Stimulated activated effector memory CD8-positive, alpha-beta T cell treated with anti-CD3 and anti-CD28 coated beads, Interleukin-12 subunit alpha, Interleukin-12 subunit beta, amount 100 ng/mL, for 72 hours (primary cell): ENCODE measurements at places on chromosomes 12 and 14.

DNA sequence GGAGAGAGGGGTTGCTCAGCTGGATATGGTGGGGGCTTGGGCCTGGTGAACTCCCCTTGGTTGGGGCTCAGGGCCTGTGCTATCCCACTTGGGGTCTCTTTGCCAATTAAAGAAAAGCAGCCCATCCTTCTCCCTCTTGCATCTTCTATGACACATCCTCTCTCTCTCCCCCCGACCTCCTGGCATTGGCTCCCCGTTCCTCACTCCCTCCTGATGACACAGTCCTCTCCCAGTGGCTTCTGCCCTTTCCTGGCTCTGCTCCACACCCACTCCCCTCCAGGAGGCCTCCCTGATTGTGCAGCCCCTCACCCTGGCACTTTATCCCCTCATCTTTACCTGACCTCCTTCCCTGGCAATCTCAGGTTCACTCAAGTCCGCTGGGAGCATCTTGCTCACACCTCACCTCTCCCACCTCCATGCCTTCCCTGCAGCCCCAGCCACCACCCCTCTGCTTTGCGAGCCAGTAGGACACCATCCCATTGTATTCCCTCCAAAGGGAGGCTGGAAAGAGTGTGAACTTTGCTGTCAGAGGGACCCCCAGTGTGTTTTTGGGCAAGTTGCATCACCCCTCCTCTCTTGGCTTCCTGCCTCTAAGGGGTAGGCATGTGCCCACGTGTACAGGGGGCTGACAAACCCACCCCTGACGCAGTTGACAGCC, 10.7 kb downstream of the KRT80 start:
- no peak for DNase-seq

GRCh38 chr12:102501773-102502172, 21.4 kb upstream of the IGF1 start:
- no peak for DNase-seq

DNA sequence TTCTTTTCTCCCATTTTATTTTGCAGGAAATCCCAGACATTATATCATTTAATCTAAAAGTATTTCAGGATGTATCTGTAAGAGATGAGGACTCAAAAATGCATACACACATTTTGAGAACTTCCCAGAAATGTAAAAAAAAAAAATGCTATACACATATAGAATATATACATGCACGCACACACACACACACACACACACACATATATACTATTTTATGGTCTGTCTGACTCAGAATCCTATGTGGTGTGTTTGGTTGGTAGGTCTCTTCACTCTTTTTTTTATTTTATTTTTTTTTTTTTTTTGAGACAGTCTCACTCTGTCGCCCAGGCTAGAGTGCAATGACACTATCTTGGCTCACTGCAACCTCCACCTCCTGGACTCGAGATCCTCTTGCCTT, 65.5 kb downstream of the FBXO34 start:
- DNase-seq: no peak

DNA sequence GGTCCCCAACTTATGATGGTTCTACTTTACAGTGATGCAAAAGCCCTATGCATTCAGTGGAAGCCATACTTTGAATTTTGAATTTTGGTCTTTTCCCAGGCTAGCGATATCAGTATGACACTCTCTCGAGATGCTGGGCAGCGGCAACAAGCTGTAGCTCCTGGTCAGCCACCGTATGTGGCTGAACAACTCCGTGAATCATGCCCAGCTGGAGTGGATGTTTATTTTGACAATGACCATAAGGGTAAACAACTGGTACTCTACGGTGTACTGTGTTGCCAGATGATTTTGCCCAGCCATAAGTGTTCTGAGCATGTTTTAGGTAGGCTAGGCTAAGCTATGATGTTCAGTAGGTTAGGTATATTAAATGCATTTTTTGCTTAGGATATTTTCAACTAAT, 8.2 kb upstream of the ZNF410 start:
- DNase-seq: no peak

- DNase-seq: no peak
These were observed 75.3 kb upstream of the CEP83 start for GRCh38 chr12:94534774-94535509.

DNA sequence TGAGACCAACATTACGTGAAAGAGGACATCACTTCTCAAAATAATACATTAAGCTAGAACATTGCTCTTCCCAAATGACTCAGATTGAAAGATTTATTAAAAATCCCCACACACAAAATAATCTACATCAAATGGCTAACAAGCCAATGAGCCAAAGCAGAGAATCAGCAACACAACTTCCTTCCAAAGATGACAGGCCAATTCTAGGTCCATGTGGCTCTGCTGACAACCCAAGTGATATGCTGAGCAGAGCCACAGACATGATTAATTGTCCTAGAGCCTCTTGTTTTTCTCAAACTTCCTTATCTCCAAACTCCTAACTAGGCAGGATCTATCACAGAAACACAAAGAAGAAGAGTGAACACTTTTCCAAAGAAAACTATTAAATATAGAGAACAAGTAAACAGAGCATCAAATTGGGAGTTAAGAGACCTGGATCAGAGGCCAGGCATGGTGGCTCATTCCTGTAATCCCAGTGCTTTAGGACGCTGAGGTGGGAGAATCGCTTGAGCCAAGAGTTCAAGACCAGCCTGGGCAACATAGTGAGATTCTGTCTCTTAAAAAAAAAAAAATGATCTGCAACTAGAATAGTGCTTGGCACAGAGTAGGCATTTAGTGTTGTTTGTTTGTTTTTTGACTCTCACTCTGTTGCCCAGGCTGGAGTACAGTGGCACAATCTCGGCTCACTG, 38.5 kb downstream of the SENP1 start:
- DNase-seq: no peak

DNA sequence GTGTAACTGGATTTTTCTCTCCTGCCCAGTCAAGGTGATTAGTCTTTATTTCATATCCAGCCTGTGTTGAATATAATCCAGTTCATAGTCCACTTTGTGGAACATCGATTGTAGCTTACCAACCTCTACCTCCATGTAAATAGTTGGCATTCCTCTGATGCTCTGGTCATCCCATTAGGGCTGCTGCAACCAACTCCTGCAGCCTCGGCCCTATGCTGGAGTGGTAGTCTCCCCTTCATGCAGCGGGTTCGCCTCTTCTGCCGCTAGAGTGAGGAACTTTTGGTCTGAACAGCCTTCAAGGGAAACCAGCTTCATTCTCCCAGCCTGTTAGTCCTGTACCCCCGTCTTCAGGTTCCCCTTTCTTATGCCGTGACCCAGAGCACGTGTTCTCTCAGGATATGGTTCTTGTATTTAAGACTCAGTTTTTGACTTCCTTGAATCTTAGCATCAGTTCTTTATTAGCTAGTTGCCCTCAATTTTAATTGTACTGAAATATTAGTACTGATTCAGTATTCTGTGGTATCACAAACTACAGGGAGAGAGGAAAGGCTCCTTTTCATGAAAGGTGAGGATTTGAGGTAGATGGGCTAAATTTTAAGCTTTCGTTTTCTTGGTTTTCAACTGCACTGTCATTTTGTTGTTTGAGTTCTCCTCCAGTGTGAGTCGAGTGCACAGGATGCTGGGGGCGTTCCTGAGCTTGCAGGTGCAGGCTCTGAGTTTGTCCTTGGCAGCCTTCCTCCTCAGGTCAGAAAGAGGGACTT, 33.2 kb downstream of the ZNF664 start:
- no peak for DNase-seq
